NCI-H2107 (cell line): ENCODE measurements at places on chromosomes 7 and 10.

DNA sequence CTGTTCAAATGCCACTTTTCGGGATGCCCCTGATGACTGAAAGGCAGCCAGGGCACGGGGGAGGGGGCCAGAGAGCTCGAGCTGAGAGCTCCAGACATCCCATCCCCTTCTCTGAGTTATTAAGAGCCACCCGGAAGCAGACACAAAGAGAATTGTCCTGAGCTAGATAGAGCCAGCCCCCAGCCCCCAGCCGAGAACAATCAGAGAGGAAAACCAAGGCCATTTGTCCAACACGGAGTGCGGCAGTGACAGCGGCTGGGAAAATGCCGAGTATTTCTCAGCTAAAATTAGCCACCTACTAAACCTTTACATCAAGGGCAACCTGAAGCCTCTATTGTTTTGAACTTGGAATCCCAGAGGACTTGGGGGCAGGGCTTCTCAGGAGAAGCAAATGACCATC is 51.0 kb downstream of the UNC5B start:
- no peak for DNase-seq

- no peak for DNase-seq
These were observed 29.6 kb downstream of the AMZ1 start for GRCh38 chr7:2717293-2718261.

- DNase-seq, result no peak
These were observed 342.4 kb upstream of the GRM3 start for GRCh38 chr7:86301301-86301700.

DNA sequence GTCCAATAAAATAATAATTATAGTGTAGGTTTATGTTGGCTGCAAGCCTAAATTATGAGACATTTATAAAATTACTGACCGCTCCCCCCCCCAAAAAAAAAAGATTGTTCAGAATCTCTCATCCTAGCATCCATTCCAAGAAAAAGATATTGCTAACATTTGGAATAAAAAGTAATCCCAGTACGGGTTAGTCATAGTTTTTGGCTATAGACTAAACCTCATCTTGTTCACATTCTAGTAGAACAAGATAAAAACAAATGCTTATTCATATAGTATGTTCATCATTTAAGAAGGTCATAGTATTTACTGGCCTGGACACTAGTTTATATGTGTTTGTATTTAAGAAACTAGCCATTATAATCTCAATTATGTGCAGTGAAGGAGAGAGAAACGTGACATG is 44.0 kb downstream of the ADK start:
- no peak for DNase-seq

DNA sequence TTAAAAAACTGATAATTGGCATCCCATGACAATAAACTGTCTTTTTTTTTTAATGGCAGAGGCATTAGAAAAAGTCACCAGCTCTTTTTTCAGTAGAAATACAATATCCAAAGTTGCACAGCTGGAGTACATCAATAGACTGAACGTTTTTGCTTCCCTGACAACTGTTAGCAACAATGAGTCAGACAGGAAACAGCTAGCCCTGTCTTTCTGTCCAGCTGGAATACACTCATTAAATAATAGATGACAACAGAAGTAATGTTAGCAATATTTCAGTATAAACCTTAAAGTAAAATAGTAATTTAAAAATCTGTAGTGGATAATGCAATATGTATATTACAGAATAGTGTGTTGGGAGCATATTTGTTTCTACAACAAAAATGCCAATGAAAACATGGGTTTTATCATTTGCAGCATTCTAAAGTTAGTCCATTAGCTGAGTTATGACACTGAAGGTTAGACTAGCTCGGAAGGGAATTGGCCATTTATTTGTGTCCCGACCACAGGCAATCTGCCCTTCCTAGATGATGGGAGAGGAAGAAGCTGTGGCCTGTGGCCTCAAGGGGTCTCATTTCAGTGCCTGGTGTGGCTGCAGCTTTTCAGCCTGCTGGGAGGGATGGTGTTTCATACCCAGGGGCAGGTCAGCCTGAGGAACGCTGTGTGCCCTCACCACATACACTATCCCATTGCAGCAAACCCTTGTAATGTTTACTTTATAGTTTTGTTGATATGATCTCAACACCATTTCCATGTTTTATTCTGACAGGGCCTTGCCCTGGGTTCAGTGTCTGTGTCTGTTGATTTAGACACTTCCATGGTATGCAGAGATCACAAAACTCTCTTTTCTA is 173.3 kb downstream of the SLC16A9 start:
- DNase-seq, result no peak

GRCh38 chr10:120394446-120394845 is 62.6 kb upstream of the PLPP4 start:
- no peak for DNase-seq

DNA sequence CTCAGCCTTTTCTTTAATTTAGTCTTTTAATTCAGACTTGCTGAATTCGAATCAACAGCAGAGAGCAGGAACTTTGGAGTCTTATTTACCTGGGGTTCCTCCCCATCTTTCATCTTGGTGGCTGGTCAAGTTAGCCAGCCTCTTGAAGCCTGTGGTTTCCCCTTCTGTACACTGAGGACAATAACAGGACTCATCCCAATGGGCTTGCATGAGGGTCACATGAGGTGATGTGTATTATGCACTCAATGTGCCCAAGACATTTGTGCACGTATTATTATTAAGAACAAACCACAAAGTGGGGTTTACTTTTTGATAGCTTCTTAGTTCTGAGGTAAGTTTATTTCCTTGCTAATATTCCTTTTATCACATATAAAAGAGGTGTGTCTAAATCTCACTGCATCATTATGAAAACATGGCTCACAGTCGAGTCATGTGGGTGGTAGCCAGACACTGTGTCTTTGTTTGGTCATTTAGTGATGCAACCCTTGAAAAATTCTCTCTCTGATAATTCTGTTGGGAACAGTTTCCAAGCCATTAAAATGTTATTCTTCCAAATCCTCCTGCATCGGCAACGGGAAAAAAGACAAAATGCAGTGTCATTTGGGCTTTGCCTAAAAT is 86.5 kb upstream of the GRB10 start:
- no peak for DNase-seq

DNA sequence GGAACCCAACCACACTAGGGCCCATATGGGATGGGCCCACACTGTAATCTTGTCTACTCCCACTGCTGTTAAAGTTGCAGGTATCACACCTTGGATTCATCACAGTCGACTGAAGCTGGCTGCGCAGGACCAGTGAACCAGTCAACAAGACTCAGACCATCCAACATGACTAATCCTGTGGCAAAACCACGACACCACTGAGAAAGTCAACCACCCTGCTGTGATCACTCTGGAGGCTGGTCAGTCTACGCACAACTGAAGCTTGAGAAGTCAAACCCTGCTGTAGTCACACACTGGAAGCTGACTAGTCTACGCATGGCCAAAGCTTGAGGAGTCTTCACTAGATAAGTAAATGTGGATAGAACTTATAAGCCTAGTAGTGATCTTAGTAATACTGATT is 9.6 kb upstream of the CYREN start:
- DNase-seq, result no peak

- no peak for DNase-seq
These were observed 60.6 kb upstream of the AKR1E2 start for GRCh38 chr10:4765428-4765827.

DNA sequence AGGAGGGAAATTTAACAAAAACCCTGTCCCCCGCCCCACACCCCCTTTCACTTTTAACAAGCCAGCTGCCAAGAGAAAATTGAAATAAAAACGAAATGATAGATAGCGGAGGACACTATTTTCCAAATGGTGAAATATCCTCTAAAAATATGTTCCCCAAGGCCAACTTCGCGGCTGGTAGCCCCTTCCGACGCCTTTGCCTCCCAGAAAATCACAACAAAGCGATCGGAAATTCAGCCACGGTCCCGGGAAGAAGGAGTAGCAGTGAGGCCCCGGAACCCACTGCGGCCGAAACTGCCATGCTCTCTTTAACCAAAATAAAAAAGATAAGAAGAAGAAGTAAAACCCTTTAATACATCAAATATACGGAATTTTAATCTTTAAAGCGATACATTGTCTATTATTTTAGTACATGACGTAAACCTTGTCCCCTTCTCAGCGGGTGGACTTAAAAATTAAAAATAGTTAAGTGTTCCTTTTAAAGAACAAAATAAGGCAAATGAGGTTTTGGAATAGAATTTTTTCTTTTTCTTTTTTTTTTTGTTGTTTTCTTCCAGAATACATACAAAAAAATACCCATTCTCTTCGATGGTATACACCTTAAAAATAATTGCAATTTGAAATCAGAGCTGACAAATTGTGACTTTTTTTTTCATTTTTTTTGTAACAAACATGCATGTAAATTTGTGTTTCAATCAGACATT is 3.9 kb downstream of the ZNF503 start:
- no peak for DNase-seq
